ENCODE measurements at places on chromosomes 3 and 15. TPM values are rescaled to one million over a fixed set of nuclear protein-coding genes. Genes with fewer than 3 reads are reported as not detected.

GRCh38 chr3:42033741-42034140, 57.4 kb upstream of the TRAK1 start:
- H3K4me3 ChIP-seq = no peak overlapping the region
- no peak for DNase-seq
- H3K36me3 ChIP-seq = no peaks in the 10 kb centered on the region

DNA sequence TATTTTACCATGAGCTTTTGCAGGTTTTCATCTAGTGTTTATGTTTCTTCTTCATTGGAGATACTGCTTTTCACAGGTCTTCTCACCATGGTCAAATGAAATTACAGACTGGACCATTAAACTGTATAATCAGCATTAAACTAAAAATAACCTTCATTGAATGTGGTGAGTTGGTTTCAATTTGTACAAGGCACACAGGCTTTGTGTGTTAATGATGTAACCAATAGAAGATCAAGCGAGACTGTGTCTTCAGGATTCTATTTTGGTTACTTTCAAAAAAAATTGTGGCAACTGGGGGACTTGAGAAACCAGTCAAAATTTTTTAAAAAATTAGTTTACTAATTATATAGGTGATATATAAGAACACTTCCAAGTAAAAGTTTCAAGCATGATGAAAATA, 54.3 kb upstream of the GCSAM start:
- H3K36me3 ChIP-seq = no peaks in the 10 kb centered on the region
- no peak overlapping the region for H3K27ac ChIP-seq
- no peak for DNase-seq
- no peaks in the 10 kb centered on the region for H3K4me1 ChIP-seq
- H3K4me3 ChIP-seq = no peak overlapping the region

- H3K27ac ChIP-seq = peak overlapping the region; percentile 90
- no peaks in the 10 kb centered on the region for H3K27me3 ChIP-seq
- no peaks in the 10 kb centered on the region for H3K36me3 ChIP-seq
- DNase-seq = no peak
- H3K4me3 ChIP-seq = peak overlapping the region; percentile 75
Observed at GRCh38 chr3:113514265-113514769, 639 bp downstream of the SPICE1 start.

GRCh38 chr15:87547470-87548181, 708.9 kb downstream of the NTRK3 start:
- H3K4me1 ChIP-seq = no peaks in the 10 kb centered on the region
- DNase-seq = no peak
- H3K36me3 ChIP-seq = no peaks in the 10 kb centered on the region
- no peak overlapping the region for H3K27ac ChIP-seq
- H3K4me3 ChIP-seq = no peak overlapping the region

GRCh38 chr15:58573270-58573669, 141.5 kb downstream of the LIPC start:
- no peaks in the 10 kb centered on the region for H3K36me3 ChIP-seq
- no peak overlapping the region for H3K4me3 ChIP-seq
- no peaks in the 10 kb centered on the region for H3K4me1 ChIP-seq
- H3K27me3 ChIP-seq = no peaks in the 10 kb centered on the region

DNA sequence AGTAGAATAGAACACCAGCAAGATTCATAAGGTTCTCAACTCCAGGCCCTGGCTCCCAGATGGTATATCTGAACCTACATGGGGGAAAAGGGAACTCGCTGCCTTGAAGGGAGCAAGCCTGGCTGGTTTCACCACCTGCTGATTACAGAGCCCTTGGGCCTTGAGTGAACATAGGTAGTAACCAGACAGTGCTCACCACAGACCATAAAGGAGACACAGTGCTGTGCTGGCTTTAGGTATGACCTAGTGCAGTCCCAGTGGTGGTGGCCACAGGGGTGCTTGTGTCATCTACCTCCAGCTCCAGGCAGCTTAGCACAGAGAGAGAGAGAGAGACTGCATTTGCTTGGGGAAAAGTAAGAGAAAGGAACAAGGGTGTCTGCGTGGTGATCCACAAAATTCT, 409.8 kb downstream of the FGF12 start:
- H3K27me3 ChIP-seq = no peaks in the 10 kb centered on the region
- no peak overlapping the region for H3K27ac ChIP-seq
- H3K36me3 ChIP-seq = no peaks in the 10 kb centered on the region
- DNase-seq = no peak
- H3K4me1 ChIP-seq = no peaks in the 10 kb centered on the region
- no peak overlapping the region for H3K4me3 ChIP-seq

DNA sequence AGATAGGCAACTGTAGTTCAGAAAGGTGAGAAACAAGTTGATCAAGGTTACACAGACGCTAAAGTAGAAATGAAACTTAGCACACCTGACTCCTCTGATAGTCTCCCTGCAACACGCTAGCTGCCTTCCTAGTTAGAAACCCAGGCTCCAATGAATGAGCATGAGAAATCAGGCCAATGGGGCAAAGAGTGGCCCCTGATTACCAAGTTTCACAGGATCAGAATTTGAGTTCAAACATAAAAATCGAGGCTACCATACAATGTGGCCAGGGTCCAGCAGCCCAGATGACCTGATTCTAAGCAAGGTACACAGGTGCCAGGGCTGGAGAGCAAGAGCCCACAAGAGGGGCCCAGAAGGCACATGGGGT, 7.7 kb downstream of the PLD1 start:
- no peaks in the 10 kb centered on the region for H3K27me3 ChIP-seq
- H3K27ac ChIP-seq = peak overlapping the region; percentile 81
- H3K4me1 ChIP-seq = peaks cover 75% of the 10 kb centered on the region
- no peak for DNase-seq
- no peak overlapping the region for H3K4me3 ChIP-seq

- no peak for DNase-seq
- H3K4me3 ChIP-seq = no peak overlapping the region
- H3K27ac ChIP-seq = no peak overlapping the region
- no peaks in the 10 kb centered on the region for H3K36me3 ChIP-seq
- H3K4me1 ChIP-seq = no peaks in the 10 kb centered on the region
Observed at GRCh38 chr15:76962337-76963013, 30.9 kb downstream of the RCN2 start.

- DNase-seq = no peak
- peaks cover 48% of the 10 kb centered on the region for H3K4me1 ChIP-seq
- H3K4me3 ChIP-seq = peak overlapping the region; percentile 76
- no peaks in the 10 kb centered on the region for H3K27me3 ChIP-seq
- H3K27ac ChIP-seq = peak overlapping the region; percentile 97
Observed at GRCh38 chr3:184335291-184335660, 2.1 kb upstream of the FAM131A start.

- H3K4me3 ChIP-seq = peak within 1 kb of the TSS; percentile 94
- H3K36me3 ChIP-seq = no peaks in the 10 kb centered on the region
- DNase-seq = no peak
- H3K4me1 ChIP-seq = peaks cover 20% of the 10 kb centered on the region
- H3K27ac ChIP-seq = peak within 1 kb of the TSS; percentile 97
Observed at GRCh38 chr3:183252973-183253527, at the start of gene B3GNT5. B3GNT5 (plus strand) TSS chr3:183253253; CDS start chr3:183269799, 16,546 bp downstream.

DNA sequence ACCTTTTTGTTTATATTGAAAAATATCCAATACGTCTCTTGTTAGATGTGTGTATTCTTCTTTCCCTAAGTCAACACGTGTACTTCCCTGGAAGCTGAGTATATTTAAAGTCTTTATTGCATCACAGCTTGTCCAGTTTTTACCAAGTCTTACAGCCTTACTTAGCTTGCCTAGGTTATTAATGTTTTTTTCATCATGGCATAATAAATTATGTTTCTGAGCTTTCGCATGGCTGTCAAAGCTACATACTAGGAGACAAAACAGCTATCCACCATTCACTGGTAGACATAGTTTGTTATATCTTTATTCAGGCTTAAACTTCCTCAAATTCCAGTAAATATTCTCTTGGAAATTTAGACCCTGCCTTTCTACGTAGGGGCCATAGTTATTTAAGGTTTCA, 224.2 kb downstream of the BCHE start:
- H3K36me3 ChIP-seq = no peaks in the 10 kb centered on the region
- H3K27me3 ChIP-seq = no peaks in the 10 kb centered on the region
- no peaks in the 10 kb centered on the region for H3K4me1 ChIP-seq
- H3K27ac ChIP-seq = no peak overlapping the region

DNA sequence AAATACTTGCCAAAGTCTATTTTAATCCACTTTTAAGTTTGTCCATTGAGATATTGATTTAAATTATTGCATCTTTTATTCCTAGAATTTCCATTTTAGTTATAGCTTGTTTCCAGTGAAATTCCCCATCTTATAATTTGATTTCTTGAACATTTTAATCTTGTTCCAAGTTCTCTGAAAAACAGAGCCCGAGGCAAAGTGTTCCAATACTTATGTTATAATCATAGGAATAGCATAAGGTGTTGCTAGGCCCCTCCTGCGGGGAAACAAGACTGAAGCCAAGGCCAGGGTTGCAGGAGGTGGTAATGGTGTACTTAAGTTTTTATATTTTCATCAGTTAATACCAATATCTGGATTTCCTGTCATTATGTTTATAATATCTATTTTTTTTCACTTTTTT, 226.6 kb downstream of the ADAMTSL3 start:
- no peak overlapping the region for H3K27ac ChIP-seq
- no peak for DNase-seq
- no peaks in the 10 kb centered on the region for H3K27me3 ChIP-seq
- H3K4me1 ChIP-seq = no peaks in the 10 kb centered on the region

- DNase-seq = no peak
- no peaks in the 10 kb centered on the region for H3K36me3 ChIP-seq
Observed at GRCh38 chr15:50182219-50183013, 420 bp downstream of the SLC27A2 start.

GRCh38 chr3:13150624-13151023, 77.4 kb upstream of the IQSEC1 start:
- no peak overlapping the region for H3K27ac ChIP-seq
- no peak for DNase-seq

GRCh38 chr3:193869221-193870201, 266.4 kb upstream of the HES1 start:
- H3K4me1 ChIP-seq = peaks cover 30% of the 10 kb centered on the region
- no peak overlapping the region for H3K27ac ChIP-seq
- no peaks in the 10 kb centered on the region for H3K27me3 ChIP-seq
- no peak overlapping the region for H3K4me3 ChIP-seq
- no peak for DNase-seq

DNA sequence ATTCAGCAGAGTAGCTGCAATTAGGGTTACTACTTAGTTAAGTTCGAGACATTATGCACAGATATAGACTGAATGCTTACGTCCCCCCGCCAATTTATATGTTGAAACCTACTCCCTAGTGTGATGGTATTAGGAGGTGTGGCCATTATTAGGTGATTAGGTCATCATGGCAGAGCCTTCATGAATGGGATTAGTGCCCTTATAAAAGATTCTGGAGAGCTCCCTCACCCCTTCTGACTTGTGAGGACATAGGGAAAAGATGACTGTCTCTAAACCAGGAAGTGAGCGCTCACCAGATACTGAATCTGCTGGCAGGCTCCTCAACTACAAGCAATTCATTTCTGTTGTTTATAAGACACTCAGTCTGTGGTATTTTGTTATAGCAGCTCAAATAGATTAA, 25.6 kb upstream of the TEX9 start:
- no peaks in the 10 kb centered on the region for H3K4me1 ChIP-seq
- no peaks in the 10 kb centered on the region for H3K36me3 ChIP-seq
- no peaks in the 10 kb centered on the region for H3K27me3 ChIP-seq
- no peak overlapping the region for H3K27ac ChIP-seq
- no peak for DNase-seq

DNA sequence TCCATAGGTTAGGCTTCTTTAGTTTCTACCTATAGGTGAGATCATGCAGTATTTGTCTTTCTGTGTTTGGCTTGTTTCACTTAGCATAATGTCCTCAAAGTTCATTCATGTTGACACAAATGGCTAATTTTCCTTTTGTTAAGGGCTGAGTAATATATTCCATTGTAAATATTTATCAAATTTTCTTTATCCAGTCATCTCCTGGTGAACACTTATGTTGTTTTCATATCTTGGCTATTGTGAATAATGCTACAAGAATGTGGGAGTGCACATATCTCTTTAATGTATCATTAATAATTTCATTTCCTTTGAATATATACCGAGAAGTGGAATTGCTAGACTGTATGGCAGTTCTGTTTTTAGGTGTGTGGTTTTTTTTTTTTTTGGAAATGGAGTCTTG, 250.9 kb upstream of the SEMA6D start:
- no peaks in the 10 kb centered on the region for H3K27me3 ChIP-seq
- H3K27ac ChIP-seq = no peak overlapping the region
- no peaks in the 10 kb centered on the region for H3K36me3 ChIP-seq
- no peak for DNase-seq
- no peak overlapping the region for H3K4me3 ChIP-seq

DNA sequence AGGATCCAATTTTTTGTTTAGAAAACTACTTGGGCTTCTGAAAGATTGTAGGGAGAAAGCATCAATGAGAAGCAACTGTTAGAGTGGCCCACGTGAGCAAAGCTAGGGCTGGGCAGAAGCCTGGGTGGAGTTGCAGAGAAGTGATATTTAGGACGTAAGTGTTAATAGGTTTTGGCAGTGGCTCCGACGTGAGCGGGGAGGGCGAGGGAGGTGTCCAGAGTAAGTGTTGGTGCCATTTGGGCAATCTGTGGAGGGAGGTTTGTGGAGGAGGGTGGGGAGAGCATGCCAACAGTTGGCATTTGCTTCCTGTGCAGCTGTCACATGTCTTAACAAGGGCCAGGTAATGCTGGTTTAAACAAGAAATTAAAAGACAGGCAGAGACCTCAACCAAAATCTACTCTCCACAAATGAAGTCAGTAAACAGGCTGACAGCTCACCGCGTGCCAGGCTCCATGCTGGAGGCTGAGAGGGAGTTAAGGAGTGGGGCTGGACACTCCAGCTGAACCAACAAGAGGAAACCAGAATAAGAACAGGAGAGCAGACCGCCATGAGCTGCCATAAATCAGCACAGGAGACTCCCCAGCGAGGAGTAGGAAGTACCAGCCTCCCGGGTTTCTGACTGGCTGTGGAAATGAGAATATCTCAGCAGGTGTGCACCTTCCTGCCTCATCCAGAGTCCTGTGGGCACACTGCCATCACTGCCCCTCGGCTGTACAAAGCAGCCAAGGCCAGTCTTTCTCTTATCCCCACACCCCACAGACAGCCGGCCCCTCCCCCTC, 232.6 kb downstream of the ABHD5 start:
- no peaks in the 10 kb centered on the region for H3K36me3 ChIP-seq
- no peak for DNase-seq
- H3K4me3 ChIP-seq = no peak overlapping the region
- no peaks in the 10 kb centered on the region for H3K27me3 ChIP-seq
- H3K4me1 ChIP-seq = no peaks in the 10 kb centered on the region

- no peak overlapping the region for H3K4me3 ChIP-seq
- no peak for DNase-seq
- H3K27me3 ChIP-seq = no peaks in the 10 kb centered on the region
- H3K27ac ChIP-seq = no peak overlapping the region
- no peaks in the 10 kb centered on the region for H3K36me3 ChIP-seq
Observed at GRCh38 chr3:9352917-9353752, 9.7 kb upstream of the THUMPD3 start.

Gene TPRG1
- 21.6 TPM for total RNA-seq

Gene ARIH1
- total RNA-seq = 54.8 TPM

Gene C3orf18
- total RNA-seq = 10.8 TPM

Gene PLSCR5
- total RNA-seq = not detected

Gene PSTPIP1
- 13.3 TPM for total RNA-seq

Gene MIX23
- 14.2 TPM for total RNA-seq

Gene NR1I2
- not detected for total RNA-seq

Gene MED12L
- 1.7 TPM for total RNA-seq

Gene C2CD4B
- total RNA-seq = 0.49 TPM
